ENCODE measurements at places on chromosomes 4 and X. TPM values are rescaled to one million over a fixed set of nuclear protein-coding genes. Genes with fewer than 3 reads are reported as not detected.

CLDN2 gene
- total RNA-seq, result not detected

EVC2 gene
- 12.2 TPM for total RNA-seq

DCAF12L1 gene
- total RNA-seq, result not detected

DNA sequence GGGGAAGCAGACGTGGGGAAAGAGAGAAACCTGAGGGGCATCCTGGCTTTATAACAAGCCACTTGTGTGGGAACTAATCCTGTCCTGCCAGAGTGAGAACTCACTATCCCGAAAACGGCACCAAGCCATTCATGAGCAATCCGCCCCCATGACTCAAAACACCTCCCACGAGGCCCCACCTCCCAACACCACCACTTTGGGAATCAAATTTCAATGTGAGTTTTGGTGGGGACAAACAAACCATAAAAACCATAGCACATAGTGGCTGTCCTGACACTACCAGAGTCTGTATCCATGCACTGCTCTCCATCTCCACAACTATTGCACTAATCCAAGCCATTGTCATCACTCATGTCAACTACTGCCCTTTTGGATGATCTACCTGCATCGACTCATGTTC lies 28.5 kb upstream of the SEPTIN6 start:
- no peaks in the 10 kb centered on the region for H3K27me3 ChIP-seq
- H3K36me3 ChIP-seq, result no peaks in the 10 kb centered on the region
- no peak overlapping the region for H3K4me3 ChIP-seq
- no peak overlapping the region for H3K27ac ChIP-seq

GRCh38 chrX:2766906-2767305 lies 15.1 kb downstream of the XG start:
- H3K4me1 ChIP-seq, result no peaks in the 10 kb centered on the region
- no peak for DNase-seq
- H3K4me3 ChIP-seq, result no peak overlapping the region
- no peaks in the 10 kb centered on the region for H3K36me3 ChIP-seq
- no peak overlapping the region for H3K27ac ChIP-seq

DNA sequence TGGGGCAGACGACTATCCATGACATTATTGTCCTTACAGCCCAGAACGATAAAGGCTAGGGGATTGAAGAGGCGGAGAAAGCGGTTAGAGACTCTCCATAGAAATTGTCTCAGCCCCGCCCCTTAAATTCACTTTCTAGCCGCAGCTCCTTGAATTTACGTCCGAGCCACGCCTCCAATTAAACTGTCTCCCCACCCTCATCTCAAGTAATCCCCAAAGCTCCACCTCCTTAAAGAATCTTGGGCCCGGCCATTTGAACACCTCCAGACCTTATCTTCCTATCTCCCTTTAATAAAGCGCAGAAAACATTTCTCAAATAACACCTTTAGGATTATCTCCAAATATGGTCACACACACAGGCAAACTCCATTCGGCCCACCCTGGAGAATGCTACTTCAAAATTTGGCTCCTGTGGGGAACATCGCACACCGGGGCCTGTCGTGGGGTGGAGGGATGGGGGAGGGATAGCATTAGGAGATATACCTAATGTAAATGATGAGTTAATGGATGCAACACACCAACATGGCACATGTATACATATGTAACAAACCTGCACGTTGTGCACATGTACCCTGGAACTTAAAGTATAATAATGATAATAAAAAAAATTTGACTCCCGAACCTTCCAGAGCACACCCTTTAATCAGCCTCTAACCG lies 7.2 kb upstream of the MAGIX start:
- no peaks in the 10 kb centered on the region for H3K4me1 ChIP-seq
- no peaks in the 10 kb centered on the region for H3K27me3 ChIP-seq
- H3K27ac ChIP-seq, result no peak overlapping the region
- peak; percentile 53 for DNase-seq
- H3K36me3 ChIP-seq, result no peaks in the 10 kb centered on the region

Measured in aorta (tissue), 5 donors.